ENCODE measurements at places on chromosomes 6 and 20. TPM values are rescaled to one million over a fixed set of nuclear protein-coding genes. Genes with fewer than 3 reads are reported as not detected.

- H3K4me3 ChIP-seq, result no peak overlapping the region
- H3K27ac ChIP-seq, result no peak overlapping the region
- no peaks in the 10 kb centered on the region for H3K36me3 ChIP-seq
- DNase-seq, result no peak
- peaks cover 13% of the 10 kb centered on the region for H3K27me3 ChIP-seq
Measured at GRCh38 chr20:10217721-10218410, 764 bp upstream of the SNAP25 start.

DNA sequence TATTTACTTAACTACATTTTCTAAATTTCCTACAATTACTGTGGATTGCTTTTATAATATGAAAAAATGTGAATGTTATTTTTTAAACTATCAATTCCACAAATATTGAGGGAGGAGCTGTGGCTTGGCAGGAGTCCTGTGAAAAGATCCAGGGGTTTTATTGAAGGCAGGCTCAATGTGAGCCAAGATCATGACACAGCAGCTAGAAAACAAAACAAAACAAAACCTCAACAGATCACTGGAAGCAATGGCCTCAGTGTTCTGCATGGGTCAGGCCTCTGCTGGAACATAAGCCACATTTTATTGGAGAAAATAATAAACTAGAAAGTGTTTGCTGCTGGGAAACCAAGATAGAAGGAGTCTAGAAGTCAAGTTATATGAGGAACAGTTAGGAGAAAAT is 19.4 kb upstream of the RCAN2 start:
- H3K4me3 ChIP-seq, result no peak overlapping the region
- no peak for DNase-seq
- no peaks in the 10 kb centered on the region for H3K27me3 ChIP-seq
- no peaks in the 10 kb centered on the region for H3K36me3 ChIP-seq
- no peaks in the 10 kb centered on the region for H3K4me1 ChIP-seq
- no peak overlapping the region for H3K27ac ChIP-seq

DNA sequence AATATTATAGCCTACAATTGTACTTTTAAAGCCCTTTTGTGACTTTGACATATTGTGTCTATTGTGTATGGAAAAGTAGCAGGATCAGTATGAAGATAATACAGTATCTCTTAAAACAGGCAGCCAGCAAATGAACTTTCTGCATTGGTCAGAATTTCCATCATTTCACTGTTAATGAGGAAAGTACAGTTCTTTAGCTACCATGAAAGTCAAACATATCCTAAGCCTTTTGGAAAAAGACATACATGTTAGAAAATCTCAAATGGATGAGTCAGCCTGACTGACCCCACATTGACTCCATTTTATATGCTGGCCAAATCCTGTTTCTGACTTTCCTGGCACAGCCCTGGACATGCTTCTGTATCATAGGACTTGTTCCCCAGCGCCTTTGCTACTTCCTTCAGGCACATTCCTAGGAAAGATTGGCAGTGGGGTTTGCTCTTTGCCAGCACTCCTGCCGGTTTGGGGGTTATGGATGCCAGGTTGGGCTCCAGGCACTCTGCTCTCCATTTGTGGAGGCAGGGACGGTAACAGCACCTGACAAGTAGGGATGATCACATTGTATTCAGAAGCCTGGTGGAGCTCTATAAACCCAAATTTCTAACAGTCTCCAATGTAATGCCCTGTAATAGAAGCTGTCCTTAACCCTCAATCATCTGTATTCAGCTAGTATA is 43.7 kb downstream of the TOP1 start:
- H3K27me3 ChIP-seq, result no peaks in the 10 kb centered on the region
- H3K4me3 ChIP-seq, result no peak overlapping the region
- no peak overlapping the region for H3K27ac ChIP-seq

The SLC2A10 gene
- total RNA-seq, result not detected

Data from CD8-positive, alpha-beta memory T cell (primary cell).